ENCODE measurements at places on chromosomes 2 and 18.

DNA sequence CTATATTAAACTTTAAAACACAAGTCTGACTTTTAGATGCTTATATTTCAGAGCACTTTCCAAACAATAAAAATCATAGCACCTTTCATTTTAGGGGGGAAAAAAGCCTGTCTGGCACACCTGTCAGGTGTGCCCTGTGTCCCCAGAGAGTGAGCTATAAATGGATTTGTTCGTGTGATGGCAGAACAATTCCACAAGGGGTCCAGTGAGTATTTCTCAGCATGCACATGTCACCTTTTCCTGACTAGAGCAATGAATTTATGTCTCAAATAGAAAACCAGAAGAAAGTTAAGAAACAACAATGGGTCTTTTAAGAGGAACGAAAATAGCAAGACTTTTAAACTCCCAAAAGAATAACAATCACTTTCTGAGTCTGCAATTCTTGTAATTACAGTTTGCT is 55.9 kb downstream of the ACVR1C start:
- no peak for ATAC-seq

GRCh38 chr2:228767196-228767595 is 503.9 kb downstream of the PID1 start:
- ATAC-seq = no peak

DNA sequence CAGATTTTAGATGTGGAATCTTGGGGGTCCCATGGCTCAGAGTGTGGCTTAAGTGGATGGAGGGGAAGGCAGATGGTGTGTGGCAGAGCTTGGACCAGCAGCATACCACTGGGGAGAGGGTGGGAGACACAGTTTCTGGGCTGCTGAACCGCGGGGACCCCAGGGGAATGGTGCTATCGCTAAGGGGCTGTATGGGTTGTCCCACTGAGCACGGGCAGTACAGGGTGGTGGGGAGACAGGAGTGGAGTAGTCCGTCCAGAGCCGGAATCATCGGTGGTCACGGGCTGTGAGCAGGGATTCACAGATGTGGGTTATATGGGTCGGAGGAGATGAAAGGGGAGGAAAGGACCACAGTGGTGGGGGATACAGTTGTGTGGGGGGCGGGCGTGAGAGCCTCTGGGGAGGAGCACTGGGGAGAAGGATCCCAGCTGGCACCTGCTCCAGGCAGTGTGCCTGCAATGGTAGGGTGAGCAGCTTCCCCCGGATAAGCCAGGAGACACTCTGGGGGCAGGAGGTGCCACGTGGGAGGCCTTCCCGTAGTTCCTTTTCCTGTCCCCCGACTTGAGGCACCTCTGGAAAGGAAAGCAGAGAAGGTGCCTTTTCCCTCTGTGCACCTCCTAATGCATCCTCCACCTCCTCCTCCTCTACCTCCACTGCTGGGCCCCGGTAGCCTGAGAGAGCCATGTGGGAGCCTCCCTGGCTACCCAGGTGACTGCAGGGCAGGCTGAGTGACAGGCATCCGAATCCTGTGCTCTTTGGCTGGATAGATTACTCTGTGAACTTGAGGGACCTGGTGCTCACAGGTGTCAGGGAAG is 24.9 kb downstream of the IGFBP5 start:
- no peak for ATAC-seq

GRCh38 chr2:54722641-54723040 is 821 bp upstream of the EML6 start:
- ATAC-seq = no peak

DNA sequence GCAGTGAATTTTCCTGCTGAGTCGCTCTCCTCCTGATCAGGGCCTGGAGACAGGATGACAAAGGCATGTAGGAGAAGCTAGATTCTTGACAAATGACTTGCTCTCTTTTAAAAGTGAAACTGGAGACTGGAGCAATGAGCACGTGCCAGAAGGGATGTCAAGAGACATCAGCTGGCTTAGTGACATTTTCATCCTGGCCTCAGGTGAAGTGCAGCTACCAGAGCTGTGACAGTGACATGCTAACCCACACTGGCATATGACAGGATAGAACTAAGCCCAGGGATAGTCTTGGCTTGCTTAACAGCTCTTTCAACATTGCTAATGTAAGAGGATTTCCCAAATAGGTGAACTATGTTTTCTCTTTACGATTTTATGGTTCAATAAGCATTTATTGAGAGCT is 757.5 kb upstream of the DDX18 start:
- ATAC-seq = no peak

- no peak for ATAC-seq
These were observed 4.7 kb upstream of the CXCR4 start for GRCh38 chr2:136122661-136123060.

DNA sequence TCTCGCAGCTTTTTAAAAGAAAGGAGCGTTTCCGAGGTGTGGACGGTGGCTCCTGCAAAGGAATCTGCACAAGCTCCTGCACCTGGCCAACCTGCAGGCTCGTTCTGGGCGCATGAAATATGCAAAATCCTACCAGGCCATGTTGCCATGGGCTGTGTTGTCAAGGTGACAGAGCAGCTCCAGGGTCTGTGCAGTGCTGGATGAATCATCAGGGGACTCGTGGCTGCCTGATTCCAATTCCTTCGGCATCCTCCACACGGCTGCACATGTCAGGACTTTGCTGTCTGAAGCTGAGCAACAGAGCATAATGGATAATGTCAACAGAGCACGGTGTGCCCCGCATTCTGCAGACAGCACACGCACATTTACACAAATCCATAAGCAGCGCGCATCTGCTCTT is 120.5 kb downstream of the EIPR1 start:
- ATAC-seq = no peak

DNA sequence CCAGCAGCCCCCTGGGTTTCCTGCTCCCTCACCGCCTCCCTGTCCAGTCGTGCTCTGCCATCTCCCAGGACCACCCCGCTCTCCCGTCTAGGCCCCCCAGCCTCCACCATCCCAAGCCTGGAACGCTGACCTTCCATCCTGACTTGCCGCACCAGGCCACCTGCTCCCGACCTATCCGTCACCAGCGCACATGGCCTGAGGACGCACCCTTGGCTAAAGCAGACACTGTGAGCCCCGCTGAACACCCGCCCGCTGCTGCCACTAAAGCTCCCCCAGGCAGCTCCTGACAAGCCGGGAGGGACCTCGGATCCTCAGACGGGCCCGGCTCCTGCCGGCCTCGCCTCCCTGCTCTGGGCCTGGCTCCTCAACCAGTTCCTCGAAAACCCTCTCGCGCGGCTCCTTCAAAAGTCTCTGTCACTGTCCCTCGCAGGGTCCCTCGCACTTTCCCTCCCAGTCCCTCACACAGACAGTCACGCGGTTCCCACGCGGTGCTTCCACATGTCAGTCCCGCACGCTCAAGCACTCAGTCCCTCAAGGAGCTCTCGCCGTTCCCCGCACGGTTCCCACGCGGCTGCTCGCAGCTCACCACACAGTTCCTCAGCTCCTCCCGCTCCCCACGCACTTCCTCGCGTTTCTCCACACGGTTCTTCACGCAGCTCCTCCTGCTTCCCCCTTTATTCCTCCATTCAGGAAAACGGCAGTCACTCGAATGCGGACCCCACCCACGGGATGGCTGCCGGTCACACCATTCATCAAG is 42.4 kb downstream of the KIF1A start:
- ATAC-seq = no peak

DNA sequence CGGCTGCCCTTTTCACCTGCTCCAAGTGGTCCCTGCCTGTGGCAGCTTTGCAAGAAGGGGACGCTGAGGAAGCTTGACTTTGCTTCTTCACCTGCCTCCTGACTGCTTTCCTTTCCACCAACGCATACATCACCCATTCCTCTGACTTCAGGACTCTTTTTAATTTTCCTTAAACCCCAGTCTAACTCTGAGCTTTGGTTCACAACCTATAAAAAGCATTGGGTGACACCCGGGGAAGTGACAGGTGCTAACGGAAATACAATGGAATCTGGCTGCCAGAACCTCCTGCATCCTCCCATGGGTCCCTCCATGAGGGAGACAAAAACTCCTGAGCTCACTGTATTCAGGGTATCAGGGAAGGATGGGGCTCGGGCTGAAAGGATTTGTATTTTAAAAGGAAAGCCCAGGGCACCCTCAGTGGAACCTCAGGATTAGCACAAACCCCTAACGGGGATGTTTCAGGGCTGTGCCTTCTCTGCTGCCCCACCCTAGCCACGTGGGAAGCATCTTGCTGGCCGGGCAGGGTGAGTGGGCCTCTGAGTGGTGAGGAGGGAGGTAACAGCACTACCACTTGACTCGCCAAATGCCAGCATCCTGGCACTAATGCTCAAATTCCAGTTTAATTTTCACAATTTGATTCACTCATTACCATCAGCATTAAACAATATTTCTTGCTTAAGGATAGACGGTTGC is 284.8 kb downstream of the CELF4 start:
- ATAC-seq = no peak

DNA sequence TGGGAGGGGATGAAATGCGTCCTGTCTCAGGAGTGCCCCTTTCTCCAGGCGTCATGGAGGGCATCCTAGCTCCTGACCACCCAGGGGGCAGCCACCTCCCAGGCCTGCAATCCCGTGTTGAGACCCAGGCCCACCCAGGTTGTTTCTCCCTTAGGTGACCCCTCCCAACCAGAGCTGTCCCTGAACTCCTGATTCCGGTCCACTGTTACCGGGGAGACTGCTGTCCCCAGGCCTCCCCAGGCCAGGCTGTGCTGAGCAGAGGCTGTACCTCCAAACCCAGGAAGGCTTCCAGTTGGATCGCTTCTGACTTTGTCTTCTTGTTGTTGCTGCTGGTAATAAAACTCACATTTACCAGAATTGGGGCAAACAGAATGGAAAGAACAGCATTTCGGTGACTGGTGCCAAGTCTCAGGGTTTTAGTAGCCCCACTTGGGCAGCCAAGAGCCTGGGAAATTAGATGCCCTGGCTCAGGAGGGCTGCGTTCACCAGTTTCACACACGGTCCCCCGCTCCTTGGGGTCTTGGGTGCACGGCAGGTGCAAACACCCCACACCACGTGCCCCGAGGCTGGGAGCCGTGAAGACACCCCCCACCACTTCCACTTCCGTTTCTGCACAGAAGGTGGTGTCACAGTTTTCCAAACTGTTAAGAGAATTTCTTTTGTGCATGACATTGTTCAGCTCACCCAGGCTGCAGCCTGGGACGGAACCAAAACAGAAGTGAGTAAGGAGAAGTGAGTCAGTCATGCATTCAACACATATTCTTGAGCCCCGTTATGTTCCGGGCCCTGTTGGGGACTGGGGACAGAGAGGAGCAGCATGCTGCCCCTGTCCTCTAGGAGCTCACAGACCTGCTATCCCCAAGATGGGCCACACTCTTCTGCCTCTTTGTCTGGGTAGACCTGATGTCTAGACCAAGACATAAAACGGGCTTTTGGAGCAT is 29.4 kb downstream of the ITM2C start:
- ATAC-seq = peak; percentile 80

DNA sequence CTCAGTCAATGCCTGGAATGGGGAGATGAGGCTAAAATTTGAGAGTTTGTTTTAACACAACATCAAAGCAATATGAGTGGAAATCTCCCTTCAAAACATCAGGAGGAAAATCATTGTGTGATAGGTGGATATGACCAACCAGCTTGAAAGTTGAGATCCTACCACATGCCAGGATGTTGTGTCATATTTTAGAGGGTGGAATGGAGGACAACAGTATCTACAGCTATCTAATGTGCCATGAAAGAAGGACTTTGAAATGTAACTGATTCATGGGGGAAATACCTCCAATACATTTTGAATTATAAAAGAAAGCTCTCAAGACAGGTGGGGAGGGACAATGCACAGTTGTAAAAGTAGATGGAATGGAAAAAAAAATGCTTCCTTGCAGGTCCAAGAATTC is 87.8 kb downstream of the SP100 start:
- ATAC-seq = no peak

DNA sequence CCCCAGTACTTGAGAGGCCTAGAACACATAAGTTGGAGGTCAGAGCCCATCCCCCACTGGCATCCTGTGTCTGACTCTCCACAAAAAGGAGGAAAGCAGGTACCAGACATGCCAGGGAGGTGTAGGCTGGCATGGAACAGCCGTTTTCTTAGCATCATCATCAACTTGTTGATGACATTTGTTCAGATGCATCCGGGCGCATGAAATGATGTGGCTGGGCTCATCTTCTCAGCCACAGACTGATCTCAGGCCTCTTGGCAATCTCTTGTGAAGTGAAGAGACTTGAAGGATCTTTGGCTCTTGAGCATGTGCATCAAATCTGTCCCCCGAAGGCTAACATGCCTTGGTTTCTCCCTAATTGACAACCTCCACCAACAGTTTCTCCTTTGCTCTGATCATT is 243.3 kb downstream of the TSN start:
- no peak for ATAC-seq

- ATAC-seq = no peak
These were observed 2.0 kb downstream of the IDH1 start for GRCh38 chr2:208252716-208253492.

GRCh38 chr2:194182888-194183287 is 1474.1 kb upstream of the SLC39A10 start:
- no peak for ATAC-seq

DNA sequence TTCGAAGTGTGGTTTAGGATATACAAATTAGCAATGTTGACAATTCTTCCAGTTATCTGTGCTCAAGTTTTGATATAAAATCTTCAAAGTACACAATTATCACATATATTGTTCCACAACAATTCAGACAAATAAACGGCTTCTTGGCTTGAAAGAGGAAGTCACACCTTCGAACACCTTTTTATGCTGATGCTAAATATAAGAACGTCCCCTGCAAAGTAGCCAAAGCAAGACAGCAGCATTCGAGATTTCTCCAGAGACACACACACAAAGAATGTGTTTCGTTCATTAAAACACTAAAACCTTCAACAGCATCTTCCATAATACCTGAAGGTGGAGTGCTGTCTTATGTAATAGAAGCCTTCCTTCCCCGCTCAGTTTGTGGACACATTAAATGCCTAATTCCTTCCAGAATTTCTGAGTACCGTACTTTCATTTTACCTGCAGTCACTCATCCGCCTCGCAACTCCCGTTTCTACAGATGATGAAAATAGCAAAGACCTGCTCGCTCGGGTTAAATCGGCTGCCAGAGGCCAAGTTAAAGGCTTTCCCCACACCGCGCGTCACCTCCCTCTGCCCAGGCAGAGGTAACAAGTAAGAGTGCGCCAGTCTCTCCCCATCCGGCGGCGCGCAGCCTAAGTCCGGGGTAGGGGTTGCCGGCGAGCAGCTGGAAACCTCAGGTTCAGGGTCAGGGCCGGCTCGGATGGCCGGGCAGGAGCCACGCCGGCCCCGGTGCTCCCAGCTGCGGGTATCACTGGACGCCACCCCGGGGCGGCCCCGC is 847 bp downstream of the SERPINE2 start:
- peak; percentile 71 for ATAC-seq

DNA sequence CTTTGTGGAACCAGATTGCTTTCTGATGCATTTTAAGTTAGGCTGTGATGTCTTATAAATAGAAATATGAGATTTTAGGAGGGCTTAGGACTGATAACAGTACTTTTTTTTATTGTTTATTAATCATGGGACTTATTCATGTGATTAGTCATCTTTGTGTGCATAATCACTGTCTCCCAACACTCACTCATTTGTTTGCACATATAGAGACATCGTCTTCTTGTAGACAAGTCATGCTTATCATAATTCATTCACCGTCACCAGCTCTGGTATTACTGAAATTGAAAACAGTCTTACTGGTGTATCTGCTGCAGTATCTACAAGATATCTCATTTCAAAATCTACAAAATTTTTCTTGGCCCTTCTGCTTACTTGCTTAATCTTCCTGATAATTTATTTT is 45.8 kb downstream of the WDR7 start:
- no peak for ATAC-seq

GRCh38 chr2:196984903-196985302 is 58.4 kb upstream of the PGAP1 start:
- ATAC-seq = no peak
